ENCODE measurements at places on chromosomes 1 and 21. TPM values are rescaled to one million over a fixed set of nuclear protein-coding genes. Genes with fewer than 3 reads are reported as not detected.

GRCh38 chr1:168554603-168555483, 11.0 kb upstream of the XCL2 start:
- no peak for DNase-seq

- DNase-seq, result no peak
Observed at GRCh38 chr21:28758883-28759242, 233.8 kb downstream of the LTN1 start.

DNA sequence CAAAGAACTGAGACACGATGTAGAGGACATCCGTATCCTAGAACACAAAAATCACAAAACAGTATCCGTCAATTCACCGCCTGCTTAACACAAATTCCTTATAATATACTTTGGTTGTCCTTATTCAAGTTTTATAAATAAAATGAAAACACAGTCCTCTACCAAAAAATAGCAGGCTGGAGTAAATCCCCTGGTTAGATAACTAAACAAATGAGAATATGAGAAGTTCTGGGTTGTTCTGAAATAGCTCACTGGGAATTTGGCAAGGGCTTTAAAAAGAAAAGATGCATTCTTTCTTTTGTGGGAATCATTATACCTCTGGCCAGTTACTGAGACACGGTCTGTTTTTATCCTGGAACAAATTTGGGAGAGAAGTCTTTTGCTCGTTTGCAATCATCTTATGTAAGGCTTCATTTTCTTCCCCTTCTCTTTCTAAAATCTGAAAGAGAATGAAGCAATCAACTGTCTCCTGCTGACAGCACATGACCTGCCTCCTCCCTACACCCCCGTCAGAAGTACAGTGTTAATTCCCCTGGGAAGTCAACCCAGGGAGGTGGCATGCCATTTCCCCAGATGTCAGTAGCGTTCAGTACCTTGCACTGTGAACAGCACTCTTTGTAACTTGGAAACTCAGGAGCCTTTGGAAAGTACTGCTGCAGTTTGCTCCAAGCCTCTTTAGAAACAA, 37.1 kb upstream of the RAP1GAP start:
- peak; percentile 81 for DNase-seq

DNA sequence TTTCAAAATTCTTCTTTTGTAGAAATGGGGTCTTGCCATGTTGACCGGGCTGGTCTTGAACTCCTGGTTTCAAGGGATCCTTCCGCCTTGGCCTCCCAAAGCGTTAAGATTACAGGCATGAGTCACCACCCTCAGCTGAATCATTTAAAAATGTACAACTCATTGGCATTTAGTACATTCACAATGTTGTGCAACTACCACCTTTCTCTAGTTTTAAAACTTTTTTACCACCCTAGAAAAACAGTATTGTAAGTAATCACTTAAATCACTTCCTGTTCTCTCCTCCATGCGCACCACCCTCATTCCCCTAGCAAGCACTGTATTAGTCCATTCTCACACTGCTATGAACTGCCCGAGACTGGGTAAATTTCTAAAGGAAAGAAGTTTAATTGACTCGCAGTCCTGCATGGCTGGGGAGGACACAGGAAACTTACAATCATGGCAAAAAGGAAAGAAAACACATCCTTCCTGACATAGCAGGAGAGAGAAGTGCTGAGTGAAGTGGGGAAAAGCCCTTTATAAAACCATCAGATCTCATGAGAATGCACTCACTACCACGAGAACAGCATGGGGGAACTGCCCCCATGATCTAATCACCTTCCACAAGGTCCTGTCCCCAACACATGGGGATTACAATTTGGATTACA, 14.4 kb upstream of the THEM5 start:
- no peak for DNase-seq

DNA sequence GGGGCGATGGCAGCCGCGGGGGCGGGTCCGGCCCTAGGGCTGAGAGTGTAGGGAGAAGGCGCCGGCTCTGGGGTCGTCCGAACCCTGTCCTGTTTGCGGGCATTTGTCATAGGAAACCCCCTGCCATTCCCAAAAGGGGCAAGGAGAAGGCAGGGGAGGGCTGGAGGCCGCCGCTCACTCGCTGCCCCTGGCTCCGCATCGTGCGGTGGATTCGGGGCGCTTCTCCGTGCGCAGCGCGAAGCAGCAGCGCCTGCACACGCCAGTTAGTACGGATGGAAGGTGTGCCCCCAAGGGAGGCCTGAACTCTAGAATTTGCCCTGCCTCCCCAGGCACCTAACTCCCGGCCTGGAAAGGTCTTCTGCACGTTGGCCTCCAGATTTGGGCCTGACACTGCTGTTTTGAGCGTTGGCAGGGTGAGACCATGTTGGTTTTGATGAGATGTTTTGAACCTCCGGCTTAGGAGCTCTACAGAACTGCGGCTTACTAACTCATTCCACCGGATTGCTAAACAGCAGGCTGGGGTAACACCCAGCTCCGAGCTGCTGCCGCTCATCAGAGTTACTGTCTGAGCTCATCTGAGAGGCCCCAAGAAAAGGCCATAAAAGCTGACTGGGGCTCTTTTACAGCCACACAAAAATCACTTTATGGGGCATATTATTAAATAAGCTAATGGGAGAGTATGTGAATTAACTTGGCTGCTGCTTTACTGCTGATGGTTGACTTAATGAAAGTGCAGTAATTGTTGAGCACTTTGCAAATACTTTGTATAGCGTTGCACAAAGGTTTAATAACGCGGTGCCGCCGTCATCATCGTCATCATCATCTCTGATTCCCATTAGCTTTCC, 987 bp downstream of the GPR137B start:
- peak; percentile 75 for DNase-seq

MROH9 gene
- total RNA-seq, result not detected

All from Karpas-422 (cell line).